M059J (cell line): ENCODE measurements at places on chromosomes 4 and X. TPM values are rescaled to one million over a fixed set of nuclear protein-coding genes. Genes with fewer than 3 reads are reported as not detected.
A peak's percentile ranks its signal among the peaks of the same experiment; 100 is the strongest.

DNA sequence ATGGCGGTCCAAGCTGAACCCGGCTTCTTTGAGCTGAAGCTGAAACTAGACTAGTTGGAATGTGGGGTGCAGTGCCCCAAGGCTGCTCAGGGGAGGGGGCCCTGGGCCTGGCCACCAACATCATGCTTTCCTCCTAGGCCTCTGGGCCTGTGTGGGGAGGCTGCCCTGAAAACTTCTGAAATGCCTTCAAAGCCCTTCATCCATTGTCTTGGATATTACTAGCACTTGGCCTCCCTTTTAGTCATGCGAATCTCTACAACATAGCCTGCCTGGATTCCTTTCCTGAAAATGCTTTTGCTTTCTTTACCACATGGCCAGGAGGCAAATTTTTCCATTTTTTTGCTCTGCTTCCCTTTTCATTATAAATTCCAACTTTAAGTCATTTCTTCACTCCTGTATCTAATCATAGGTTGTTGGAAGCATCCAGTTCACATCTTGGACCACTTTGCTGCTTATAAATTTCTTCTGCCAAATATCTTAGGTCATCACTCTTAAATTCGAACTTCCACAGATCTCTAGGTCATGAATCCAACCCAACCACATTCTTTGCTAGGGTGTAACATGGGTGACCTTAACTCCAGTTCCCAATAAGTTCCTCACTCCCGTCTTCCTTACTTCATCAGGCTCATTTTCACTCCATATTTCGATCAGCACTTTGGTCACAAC lies 103.4 kb downstream of the DDIT4L start:
- no peak for DNase-seq

DNA sequence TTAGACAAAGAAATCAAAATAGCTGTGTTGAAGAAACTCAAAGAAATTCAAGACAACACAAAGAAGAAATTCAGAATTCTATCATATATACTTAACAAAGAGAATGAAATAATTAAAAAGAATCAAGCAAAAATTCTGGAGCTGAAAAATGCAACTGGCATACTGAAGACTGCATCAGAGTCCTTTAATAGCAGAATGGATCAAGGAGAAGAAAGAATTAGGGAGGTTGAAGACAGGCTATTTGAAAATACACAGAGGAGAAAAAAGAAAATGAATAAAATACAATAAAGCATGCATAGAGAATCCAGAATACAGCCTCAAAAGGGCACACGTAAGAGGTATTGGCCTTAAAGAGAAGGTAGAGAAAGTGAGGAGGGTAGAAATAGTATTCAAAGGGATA lies 179.5 kb upstream of the SPIN4 start:
- DNase-seq = no peak

DNA sequence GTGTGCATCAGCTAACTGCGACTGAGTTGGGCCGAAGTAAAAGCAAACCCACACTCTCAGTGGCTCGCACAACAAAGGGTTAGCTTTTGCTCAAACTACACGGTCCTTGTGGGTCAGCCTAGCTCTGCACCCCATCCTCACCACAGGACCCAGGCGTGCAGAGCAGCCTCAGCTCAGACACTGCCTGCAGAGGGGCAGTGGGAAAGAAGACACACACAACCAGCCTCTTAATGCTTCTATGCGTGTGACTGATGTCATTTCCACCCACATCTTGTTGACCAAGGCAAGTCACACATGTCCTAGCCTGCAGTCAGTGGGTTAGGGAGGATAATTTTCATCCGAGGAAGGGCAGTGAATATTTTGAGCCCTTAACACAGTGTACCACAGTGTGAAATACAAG lies 40.5 kb downstream of the HMGB2 start:
- DNase-seq = no peak

DNA sequence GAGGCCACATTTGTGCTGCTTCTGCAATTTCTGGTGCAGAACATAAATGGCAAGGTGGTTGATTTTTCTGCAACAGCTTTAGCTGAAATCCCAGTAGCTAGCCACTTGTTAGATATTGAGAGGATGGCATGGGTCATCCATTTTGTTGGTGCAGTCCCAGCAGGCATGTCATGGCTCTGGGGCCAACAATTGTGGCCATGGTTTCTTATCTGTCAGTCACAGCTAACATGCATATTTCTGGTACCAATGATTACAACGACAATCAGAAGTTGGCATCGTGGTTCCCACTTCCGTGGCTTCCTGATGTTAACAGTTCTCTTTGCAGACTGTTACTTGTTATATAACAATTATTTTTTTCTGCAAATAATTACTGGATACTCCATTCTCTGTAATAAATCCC lies 42.8 kb upstream of the PRKG2 start:
- no peak for DNase-seq

DNA sequence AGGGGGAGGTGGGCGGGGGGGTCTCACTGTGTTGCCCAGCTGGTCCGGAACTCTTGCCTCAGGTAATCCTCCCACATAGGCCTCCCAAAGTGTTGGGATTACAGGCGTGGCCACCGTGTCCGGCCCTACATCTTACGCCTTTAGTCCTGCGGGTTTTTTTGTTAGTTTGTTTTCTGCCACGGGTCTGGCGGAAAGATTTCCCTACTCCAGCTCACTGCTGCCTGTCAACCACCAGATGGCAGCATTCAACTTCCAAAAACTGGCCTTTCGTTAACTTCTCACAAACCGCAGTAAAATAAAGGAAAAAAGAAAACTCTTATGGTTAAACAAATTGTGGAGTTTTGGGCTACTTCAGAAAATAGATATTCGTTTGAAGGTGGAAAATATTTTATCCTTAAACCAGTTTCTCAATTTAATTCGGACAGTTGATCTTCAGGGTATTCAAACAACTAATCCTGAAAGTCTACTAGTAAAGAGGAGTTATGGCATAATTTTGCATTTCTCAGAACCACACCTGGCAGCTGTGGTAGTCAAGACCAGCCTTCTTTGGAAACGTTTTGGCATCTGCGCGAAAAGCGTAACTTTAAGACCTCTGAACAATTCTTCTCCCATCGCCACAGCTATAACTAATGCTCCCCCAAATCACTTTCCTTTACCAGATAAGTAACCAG lies 41.1 kb downstream of the LUZP4 start:
- DNase-seq = peak; percentile 76

DNA sequence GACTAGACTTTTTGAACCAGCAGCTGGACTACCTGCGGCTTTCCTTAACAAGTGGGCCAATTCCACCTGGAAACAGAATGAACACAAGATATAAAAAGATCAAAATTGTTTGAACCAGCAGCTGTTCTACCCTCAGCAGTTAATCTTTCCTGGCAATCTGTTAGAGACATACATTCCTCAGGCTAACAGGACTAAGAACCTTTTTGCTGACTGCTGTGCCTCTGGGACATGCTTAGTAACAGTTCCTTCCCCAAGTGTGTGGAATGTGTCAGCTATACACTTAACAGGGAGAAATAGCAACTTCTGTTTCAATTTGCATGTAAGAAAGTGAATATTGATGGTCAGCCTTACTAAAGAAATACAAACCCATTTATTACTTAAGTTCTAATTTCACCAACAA lies 554.4 kb downstream of the ARAP2 start:
- DNase-seq = no peak

DNA sequence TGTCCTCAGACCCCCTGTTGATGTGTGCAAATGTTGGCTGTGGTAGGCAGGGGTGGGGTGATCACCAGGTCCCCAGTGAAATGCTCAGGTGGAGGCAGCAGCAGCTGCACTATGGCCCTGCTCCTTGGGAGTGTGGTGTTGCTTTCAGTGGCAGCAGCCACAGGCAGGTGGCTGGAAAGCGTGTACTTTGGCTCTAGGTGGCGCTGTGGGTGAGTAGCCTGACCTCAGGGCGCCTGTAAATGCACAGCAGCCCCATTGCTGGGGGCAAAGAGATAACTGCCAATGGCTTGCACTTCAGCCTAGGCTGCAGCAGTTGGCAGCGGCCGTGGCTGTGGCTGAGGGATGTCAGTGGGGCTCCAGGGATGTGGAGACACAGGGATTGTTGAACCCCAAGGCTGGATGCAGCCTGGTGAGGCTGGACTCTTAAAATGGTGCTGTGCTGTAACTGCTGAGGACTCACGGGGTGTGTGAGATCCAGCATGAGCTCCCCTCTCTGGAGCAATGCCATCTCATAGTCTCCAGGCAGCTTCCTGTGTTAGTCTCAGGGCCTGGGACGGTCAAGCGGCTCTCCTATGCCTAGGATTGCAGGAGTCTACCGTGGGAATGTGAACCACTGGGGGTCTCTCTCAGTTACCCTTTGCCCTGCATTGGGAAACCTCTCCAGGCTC lies 421.7 kb upstream of the HTR2C start:
- peak; percentile 26 for DNase-seq

DNA sequence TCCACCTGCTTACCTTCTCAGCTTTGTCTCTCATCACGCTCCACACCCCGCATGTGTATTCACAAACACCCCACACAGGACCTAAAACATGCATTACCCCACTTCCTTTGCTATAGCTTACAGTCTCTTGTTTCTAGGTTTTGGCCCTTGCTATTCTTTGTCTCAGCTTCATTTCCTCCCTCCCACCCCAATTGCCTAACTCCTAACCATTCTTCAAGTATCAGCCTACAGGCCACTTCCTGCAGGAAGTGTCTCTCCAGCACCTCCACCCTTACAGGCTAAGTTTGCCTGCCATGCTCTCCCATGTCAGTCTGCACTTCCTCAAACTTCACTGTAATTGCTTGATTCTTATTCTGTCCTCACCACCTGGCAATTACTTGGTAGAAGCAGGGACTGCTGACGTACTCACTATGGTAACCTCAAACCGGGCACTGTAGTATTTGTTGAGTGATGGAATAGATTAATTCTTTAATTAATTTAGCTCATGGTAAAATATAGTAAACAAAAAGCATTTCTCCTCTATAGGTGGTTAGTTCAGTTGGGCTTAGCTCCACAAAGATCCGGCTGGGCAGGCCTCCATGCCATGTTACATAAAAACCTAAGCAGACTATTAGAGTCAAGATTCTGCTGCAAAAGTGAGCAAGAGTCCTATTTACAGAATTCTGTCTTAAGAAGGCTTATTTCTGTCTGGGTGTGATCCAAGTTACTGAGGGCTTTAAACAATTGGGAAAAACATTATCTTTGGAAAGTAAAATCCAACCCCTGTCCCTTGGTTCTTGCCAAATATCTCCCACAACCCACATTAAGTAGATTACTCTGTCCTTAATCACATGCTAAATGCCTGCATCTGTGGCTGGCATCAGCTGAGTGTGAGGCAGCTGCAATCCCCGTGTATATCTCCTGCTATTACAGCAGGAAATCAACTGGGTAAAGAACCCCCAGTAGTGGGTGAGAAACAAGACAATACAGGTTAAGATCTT lies 124.7 kb upstream of the CPEB2 start:
- DNase-seq = no peak

DNA sequence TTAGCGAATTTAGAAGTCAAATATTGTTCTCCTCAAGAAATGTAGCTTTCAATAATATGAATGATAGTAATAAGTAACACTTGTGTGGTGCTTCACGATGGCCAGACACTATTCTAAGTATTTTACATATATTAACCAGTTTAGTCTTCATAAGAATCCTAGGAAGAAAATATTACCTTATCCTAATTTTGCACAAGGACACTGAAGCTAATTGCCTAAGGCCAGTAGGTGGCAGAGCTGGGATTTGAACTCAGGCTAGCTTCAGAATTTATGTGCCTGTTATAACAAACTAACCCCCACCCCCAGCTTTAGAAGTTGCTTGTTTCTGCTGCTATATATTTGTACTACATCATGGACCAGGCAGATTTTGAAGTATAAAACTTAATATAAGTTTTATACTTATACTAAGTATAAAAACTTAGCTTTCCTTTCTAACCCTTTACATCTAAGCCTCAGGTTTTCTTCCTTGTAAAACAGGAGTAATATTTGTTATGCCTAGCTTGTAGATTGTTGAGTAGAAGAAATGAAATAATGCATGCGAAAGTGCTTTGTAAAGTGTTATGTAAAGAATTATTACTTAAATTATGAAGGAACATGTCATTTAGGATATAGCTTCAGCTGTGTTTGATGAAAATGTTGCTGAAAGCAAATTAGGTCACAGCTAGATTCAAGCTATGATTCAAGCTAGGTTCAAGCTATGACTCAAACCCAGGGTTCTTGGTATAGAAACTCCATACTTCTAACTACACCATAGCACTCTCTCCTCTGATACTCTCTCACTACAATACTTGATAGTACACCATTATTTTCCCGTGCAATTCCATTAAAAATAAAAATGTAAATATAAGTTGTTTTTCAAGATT lies 4.2 kb upstream of the CDS1 start:
- peak; percentile 58 for DNase-seq

- peak; percentile 94 for DNase-seq
These were observed 406.2 kb downstream of the MAPK10 start for GRCh38 chr4:85953651-85954018.

GRCh38 chr4:49032440-49033161 lies 46.5 kb downstream of the CWH43 start:
- peak; percentile 35 for DNase-seq

- no peak for DNase-seq
These were observed 74.4 kb downstream of the ARHGEF38 start for GRCh38 chr4:105626846-105627245.

GRCh38 chr4:158860856-158861255 lies 92.0 kb downstream of the FNIP2 start:
- no peak for DNase-seq

DNA sequence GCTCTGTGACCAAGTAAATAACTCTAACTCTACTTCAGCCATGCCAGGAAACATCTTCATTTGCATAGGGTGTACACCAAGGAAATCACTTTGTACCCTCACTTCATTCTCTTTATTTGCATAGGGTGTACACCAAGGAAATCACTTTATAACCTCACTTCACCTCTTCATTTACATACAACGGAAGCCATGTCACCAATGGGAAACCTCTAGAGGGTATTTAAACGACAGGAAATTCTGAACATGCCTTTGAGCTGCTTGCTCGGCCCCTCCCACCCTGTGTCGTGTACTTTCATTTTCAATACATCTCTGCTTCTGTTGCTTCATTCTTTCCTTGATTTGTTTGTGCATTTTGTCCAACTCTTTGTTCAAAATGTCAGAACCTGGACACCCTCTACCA lies 848.1 kb upstream of the FRG1 start:
- DNase-seq = peak; percentile 59

GRCh38 chrX:148501386-148502066 lies 1.1 kb downstream of the AFF2 start:
- DNase-seq = no peak

GRCh38 chrX:23854122-23854521 lies 53.6 kb downstream of the APOO start:
- no peak for DNase-seq

GRCh38 chr4:24433515-24434214 lies 150.7 kb downstream of the DHX15 start:
- DNase-seq = no peak

The CPLX1 gene
- not detected in 2 replicates for total RNA-seq

The GATA1 gene
- not detected in 2 replicates for total RNA-seq

The LRCH2 gene
- total RNA-seq = 8.7 and 15.8 TPM in 2 replicates

The FREM3 gene
- not detected in 2 replicates for total RNA-seq

The IGFBP7 gene
- total RNA-seq = 127 and 145 TPM in 2 replicates

The TEX13B gene
- not detected in 2 replicates for total RNA-seq

The CLCN4 gene
- total RNA-seq = 1.7 and 3.0 TPM in 2 replicates

The SMAD1 gene
- 8.6 and 10.9 TPM in 2 replicates for total RNA-seq

The CITED1 gene
- 0.59 TPM in 1 of 2 replicates, not detected in the other for total RNA-seq
